Spleen (tissue), 13 donors: ENCODE measurements at places on chromosomes 5 and 9. TPM values are rescaled to one million over a fixed set of nuclear protein-coding genes. Genes with fewer than 3 reads are reported as not detected.

HTR1A gene
- not detected for total RNA-seq

PCDHGB3 gene
- total RNA-seq, result 4.1 TPM

NR4A3 gene
- 2.6 TPM for total RNA-seq

OGN gene
- total RNA-seq, result 0.22 TPM

GABBR2 gene
- not detected for total RNA-seq

FYB1 gene
- total RNA-seq, result 178 TPM

ARID3C gene
- not detected for total RNA-seq

C9orf40 gene
- 5.7 TPM for total RNA-seq

GRCh38 chr5:163978897-163979296 lies 473.5 kb downstream of the MAT2B start:
- peak; percentile 59 for DNase-seq

- DNase-seq, result no peak
These were observed 121.8 kb upstream of the SAP30L start for GRCh38 chr5:154324033-154324432.

DNA sequence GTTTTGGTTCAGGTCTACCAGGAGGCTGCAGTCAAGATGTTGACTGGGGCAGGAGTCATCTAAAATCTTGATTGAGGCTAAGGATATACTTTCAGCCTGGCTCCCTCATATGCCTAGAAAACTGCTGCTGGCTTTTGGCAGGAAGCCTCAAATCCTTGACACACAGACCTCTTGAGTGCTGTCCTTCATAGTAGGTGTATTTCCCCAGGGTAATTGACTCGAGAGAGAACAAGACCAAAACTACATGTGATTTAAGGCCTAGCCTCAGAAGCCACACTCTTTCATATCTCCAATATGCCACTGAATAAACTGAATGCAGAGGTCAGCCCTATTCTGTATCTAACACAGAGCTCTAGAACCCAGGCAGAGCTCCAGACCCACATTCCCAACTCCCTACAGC lies 402.3 kb upstream of the ADAMTS16 start:
- DNase-seq, result no peak

DNA sequence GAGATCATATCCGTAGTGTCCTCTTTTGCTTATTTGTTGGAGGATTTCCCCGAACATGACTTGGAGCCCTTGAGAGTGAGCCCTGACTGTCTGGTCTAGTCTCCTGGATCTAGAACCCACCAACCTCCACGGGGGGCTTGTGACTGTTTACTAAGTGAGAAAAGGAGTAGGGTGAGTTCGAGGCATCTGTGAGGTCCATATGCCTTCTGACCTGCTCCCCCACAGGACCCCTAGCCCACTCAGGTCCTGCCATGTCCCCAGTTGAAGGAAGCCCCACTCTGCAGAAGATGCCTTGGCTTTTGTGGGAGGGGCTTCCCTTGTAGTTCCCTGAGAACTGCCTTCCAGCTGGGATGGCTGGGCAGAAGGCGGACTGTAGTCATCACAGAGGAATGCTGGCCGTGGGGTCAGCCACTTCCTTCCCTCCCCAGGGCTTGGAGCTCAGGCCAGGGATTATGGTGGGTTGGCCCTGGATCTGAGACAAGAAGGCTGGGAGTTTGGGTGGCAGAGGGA lies 7.0 kb upstream of the IRF1 start:
- DNase-seq, result peak; percentile 83

- DNase-seq, result no peak
These were observed 576.1 kb downstream of the TLE4 start for GRCh38 chr9:80147866-80148265.

- no peak for DNase-seq
These were observed 23.0 kb downstream of the SMIM15 start for GRCh38 chr5:61139094-61139873.

DNA sequence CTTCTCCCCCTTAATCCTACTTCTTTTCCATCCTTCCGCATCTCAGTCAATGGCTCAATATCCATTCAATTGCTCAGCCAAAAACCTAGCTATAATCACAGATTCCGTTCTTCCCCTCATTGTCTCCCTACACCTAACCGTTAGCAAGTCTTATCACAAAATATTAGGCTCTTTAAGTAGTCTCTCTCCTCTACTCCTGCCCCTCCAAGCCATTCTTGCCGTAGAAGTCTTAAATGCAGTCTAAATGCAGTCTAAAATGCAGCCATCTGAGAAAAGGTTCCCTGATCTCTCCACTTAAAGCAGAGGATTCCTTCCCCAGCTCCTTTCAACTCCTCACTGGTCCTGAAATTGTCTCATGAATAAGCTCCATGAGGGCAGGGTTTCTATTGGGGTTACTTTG lies 57.8 kb downstream of the ELL2 start:
- DNase-seq, result no peak

DNA sequence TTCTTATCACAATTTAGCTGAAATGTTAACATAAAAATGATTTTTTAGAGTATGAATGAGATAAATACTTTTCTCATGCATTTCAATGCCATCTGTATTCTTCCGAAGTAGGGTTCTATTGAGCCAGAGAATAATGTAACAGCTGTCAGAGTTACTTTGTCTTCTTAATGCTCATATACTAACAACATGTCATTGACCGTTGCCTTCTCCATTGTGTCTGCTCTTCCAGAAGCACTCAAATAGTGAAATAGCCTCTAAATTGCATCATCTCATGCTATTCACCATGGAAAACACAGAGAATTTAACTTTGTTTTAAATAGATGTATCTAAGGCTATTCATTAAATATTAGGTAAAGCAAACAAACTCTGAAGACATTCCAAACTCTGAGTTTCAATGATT lies 1875.9 kb upstream of the CDH9 start:
- DNase-seq, result no peak

DNA sequence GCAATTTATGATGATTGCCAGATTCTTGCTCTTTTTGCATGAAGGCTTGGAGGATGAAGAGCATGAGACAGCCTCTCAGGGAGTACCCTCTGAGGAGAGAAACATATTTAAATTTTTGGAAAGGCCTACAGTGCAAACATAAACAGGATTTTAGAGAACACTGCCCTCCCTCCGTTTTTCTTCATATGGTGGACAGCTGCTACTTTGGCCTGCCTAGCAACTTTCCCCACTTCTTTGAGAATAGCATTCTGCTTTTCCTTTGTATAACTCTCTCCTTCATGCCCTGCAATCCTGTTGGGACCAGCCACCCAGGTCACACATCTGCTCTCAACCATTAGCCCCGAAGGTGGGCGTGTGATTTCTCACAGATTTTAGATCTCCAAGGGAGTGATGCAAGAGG lies 20.5 kb upstream of the TXN start:
- no peak for DNase-seq

GRCh38 chr9:90987566-90987965 lies 185.9 kb downstream of the SYK start:
- no peak for DNase-seq

DNA sequence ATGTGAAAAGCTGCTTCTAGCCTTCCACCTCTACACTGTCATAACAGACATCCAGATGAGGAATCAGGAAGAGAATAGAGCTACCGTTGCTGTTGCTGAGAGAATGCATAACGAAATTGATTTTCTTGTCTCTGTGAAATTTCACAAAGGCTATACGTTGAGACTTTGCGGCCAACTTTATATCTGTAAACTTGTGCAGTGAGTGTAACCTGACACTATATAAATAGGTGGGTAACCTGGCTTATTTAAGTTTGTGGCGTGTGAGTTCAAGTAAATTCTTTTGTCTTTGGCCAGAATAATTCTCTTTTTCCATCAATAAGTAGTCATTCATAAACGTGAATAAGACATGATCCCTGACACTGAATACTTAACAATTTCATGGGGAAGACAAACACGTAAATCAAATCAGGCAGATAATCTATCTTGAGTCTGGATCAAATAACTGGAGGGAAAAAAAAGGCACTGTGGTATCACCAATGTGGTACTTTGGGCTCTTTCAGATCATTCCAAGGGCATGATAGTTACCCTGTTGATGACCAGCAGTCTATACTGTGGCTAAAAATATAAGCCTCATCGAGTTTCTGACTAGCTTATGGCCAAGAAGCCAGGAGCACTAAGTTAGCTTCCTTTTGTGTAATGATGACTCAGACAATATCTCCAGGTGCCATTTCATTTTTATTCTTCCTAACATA lies 98.2 kb upstream of the RASA1 start:
- no peak for DNase-seq

- DNase-seq, result peak; percentile 82
These were observed 11.7 kb downstream of the TSPAN17 start for GRCh38 chr5:176658817-176659511.

GRCh38 chr9:74951725-74952151 lies 974 bp downstream of the C9orf40 start:
- peak; percentile 92 for DNase-seq

DNA sequence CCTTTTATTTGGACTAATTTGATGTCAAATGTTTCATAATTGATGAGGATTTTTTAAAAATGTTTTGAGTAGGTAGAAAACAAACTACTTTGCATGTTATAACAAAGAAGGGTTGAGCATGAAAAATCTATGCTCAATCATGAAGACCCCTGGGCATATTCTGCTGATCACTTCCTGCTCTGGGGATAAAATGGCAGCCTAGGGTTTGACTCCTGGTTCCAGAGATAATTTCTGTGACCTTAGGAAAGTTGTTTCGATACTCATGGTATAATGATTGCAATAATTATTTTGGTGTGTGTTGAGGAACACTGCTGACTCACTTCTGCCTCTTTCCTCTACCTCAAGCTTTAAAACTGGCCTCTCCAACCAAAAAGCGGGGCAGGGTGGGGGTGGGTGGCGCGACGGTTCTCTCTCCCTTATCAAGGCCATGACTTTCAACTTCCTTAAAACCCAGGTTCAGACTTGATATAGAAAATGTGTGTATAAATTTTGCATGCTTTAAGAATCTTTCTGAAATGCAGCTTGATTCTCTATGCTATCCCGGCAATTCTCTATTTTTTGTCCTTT lies 6.0 kb upstream of the PIP5K1B start:
- DNase-seq, result no peak

- DNase-seq, result no peak
These were observed 23.0 kb downstream of the ZNF474 start for GRCh38 chr5:122152266-122152900.

- no peak for DNase-seq
These were observed 60.5 kb downstream of the ANKH start for GRCh38 chr5:14810928-14811572.

GRCh38 chr9:137955224-137955570 lies 77.6 kb downstream of the CACNA1B start:
- no peak for DNase-seq

GRCh38 chr5:113823696-113824095 lies 310.2 kb downstream of the YTHDC2 start:
- DNase-seq, result no peak

- peak; percentile 22 for DNase-seq
These were observed 906 bp downstream of the SLC25A51 start for GRCh38 chr9:37902796-37903646.

DNA sequence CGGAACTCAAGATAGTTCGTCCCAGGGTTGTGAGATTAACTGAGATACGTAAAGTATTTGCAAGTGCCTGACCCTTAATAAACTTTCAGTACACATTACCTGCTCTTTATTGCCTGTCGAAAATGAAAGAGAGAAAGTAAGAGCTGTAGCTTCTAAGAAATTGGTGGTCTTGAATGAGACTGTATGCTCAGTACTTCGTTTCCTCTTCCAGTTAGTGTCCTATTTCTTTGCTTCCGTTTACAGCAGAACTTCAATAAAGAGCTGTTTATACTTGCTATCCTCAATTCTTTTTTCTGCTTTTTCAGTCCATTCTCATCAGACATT lies 534 bp downstream of the SRFBP1 start:
- DNase-seq, result no peak

DNA sequence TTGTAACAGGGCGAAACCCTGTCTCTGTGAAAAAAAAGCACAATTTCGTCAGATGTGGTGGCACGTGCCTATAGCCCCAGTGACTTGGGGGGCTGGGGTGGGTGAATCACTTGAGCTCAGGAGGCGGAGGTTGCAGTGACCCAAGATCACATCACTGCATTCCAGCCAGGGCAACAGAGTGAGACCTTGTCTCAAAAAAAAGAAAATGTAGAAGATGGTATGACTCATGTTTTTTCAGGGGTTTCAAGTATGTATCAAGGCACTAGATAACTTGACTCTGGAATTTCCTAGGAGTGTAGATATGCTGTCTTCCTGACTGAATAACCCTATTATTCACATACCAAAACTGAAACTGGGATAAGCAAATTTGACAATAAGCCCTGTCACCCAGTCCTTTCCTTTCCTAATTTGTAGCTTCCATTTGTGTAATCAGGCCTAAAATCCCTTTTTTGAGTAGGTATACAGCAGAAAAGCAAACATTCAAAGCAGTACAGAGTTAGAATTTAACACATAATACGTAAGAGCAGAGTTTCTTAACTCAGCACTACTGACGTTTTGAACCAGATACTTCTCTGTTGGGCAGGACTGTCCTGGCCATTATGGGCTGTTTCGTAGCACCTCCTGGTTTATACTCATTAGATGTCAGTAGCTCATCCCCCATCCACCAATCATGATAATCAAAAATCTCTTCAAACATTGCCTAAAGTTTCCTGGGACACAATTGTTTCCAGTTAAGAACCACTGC lies 17.3 kb upstream of the ANKRD18B start:
- no peak for DNase-seq

DNA sequence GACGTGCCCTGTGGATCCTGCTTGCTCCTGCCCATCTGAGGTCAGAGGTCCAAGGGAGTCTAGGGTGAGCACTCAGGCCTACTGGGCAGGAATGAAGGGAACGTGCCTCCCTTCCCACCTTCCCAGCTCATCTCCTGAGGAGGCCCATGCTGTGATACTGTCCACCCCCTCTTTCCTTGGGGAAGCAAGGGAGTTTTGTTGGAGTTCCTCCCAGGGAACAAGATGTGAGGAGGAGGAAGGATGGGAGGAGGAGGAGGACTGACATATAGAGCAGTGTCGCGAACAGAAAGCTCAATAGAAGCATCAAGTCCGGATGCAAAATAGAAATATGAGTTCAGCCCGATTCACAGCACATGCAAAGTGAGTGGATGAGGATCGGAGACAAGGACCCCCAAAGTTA lies 41.0 kb downstream of the SLC6A7 start:
- DNase-seq, result no peak

DNA sequence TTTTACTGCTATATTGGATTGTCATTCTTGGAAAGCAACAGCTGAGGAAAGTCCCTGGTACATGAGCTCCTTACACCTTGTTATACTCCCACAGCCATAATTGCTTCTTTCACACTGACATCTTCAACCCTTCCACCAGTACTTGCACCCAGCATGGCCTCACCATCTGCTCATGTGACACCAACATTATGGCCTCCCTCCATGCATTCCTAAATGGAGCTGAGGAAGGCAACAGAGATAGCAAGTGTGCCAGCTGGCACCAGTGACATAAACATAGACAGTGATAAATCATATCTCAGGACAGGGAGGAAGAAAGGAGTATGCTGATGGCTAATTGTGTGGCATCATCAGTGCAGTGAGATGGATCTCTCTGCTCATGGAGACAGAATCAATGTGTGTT lies 119.5 kb downstream of the BAAT start:
- DNase-seq, result no peak

- no peak for DNase-seq
These were observed 2.2 kb downstream of the DCP2 start for GRCh38 chr5:112978836-112979235.

- DNase-seq, result no peak
These were observed 45.6 kb upstream of the TRIM32 start for GRCh38 chr9:116641292-116642059.
